ENCODE measurements at places on chromosomes 12 and 14.

- no peak for DNase-seq
Observed at GRCh38 chr12:105427883-105428282, 97.4 kb downstream of the C12orf75 start.

DNA sequence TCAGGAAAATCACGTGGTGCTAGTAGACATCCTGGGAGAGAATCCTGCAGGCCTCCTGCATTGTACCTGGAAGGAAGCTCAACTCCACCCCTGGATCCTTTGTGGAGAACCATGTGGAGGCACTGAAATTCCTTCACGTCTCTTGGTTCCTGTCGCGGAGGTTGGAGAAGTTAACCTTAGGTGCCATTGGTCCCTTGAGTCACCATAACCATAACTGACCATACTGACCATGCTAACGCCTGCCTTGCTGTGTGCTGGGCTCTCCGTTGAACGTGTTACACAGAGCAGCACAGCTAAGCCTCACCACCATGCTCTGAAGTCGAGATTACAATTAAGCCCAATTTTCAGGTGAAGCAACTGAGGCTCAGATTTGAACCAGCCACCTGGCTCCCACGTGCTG lies 18.6 kb downstream of the C14orf132 start:
- no peak for DNase-seq

GRCh38 chr12:15546102-15546701 lies 223.9 kb downstream of the PTPRO start:
- DNase-seq, result no peak

DNA sequence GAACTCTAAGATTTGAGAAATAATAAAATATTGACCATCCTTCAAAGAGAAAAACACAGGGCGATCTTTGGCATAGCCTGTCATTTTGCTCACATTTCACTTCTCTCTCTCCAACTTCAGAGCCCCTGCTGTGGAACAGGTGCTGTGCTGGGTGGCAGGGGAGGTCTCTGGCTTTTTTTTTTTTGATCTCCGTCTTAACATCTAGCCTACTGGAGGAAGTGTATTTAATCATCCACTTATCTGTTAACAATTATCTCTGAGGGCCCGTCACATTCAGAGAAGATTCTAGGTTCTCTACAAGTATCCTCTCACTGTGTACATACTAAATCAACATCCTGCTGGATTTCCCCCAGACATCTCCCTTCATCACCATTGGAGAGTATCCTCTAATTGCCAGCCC lies 34.1 kb downstream of the CHST11 start:
- DNase-seq, result no peak

- peak; percentile 9 for DNase-seq
Observed at GRCh38 chr12:29316752-29317151, 64.2 kb downstream of the ERGIC2 start.
